ENCODE measurements at places on chromosomes 5 and 9. TPM values are rescaled to one million over a fixed set of nuclear protein-coding genes. Genes with fewer than 3 reads are reported as not detected.

NRG2 gene
- total RNA-seq, result 1.4 TPM

TMC1 gene
- 1.9 TPM for total RNA-seq

PCDHGB3 gene
- total RNA-seq, result 7.3 TPM

CNTLN gene
- total RNA-seq, result 49.3 TPM

TAF9 gene
- 44.1 TPM for total RNA-seq

UGCG gene
- total RNA-seq, result 79.2 TPM

SH3GL2 gene
- total RNA-seq, result 4.5 TPM

ZBED3 gene
- 4.7 TPM for total RNA-seq

INSL6 gene
- total RNA-seq, result not detected

OLFML2A gene
- 40.2 TPM for total RNA-seq

C5orf46 gene
- total RNA-seq, result 1.3 TPM

PRSS3 gene
- total RNA-seq, result not detected

PTGDS gene
- total RNA-seq, result 3.3 TPM

ZNF883 gene
- total RNA-seq, result 2.9 TPM

MAMDC2 gene
- 52.0 TPM for total RNA-seq

CORO2A gene
- total RNA-seq, result 4.1 TPM

ASPN gene
- 298 TPM for total RNA-seq

ANKRD20A1 gene
- total RNA-seq, result 1.6 TPM

SVEP1 gene
- 80.5 TPM for total RNA-seq

RASGRF2 gene
- 5.0 TPM for total RNA-seq

GAS1 gene
- total RNA-seq, result 52.8 TPM

LECT2 gene
- total RNA-seq, result not detected

CYLC2 gene
- not detected for total RNA-seq

PRDM9 gene
- not detected for total RNA-seq

DMGDH gene
- total RNA-seq, result 3.1 TPM

HTR1A gene
- not detected for total RNA-seq

CAVIN4 gene
- total RNA-seq, result 12.8 TPM

SPINK6 gene
- not detected for total RNA-seq

CBY3 gene
- not detected for total RNA-seq

TMEM174 gene
- not detected for total RNA-seq

TAF11L5 gene
- not detected for total RNA-seq

Measured in urinary bladder (tissue), 4 donors.